Endothelial cell (in vitro differentiated cells): ENCODE measurements at places on chromosomes 6 and 20. TPM values are rescaled to one million over a fixed set of nuclear protein-coding genes. Genes with fewer than 3 reads are reported as not detected.

The PPARD gene
- 38.7 TPM for total RNA-seq

The IP6K3 gene
- total RNA-seq, result not detected

The CLIC5 gene
- 10.9 TPM for total RNA-seq

The DTNBP1 gene
- 19.3 TPM for total RNA-seq

The CDSN gene
- total RNA-seq, result not detected

The HSD17B8 gene
- 6.5 TPM for total RNA-seq

The FERMT1 gene
- 0.62 TPM for total RNA-seq

The CGAS gene
- total RNA-seq, result 1.8 TPM

The CCN2 gene
- 12.0 TPM for total RNA-seq

The PTPRA gene
- total RNA-seq, result 59.9 TPM

The SYCP2L gene
- 8.1 TPM for total RNA-seq

The TINAG gene
- total RNA-seq, result not detected

The AIF1 gene
- 22.8 TPM for total RNA-seq

The DOK5 gene
- total RNA-seq, result 0.26 TPM

The EYS gene
- not detected for total RNA-seq

The FOXA2 gene
- 0.59 TPM for total RNA-seq
